ENCODE measurements at places on chromosomes 6 and 20.

DNA sequence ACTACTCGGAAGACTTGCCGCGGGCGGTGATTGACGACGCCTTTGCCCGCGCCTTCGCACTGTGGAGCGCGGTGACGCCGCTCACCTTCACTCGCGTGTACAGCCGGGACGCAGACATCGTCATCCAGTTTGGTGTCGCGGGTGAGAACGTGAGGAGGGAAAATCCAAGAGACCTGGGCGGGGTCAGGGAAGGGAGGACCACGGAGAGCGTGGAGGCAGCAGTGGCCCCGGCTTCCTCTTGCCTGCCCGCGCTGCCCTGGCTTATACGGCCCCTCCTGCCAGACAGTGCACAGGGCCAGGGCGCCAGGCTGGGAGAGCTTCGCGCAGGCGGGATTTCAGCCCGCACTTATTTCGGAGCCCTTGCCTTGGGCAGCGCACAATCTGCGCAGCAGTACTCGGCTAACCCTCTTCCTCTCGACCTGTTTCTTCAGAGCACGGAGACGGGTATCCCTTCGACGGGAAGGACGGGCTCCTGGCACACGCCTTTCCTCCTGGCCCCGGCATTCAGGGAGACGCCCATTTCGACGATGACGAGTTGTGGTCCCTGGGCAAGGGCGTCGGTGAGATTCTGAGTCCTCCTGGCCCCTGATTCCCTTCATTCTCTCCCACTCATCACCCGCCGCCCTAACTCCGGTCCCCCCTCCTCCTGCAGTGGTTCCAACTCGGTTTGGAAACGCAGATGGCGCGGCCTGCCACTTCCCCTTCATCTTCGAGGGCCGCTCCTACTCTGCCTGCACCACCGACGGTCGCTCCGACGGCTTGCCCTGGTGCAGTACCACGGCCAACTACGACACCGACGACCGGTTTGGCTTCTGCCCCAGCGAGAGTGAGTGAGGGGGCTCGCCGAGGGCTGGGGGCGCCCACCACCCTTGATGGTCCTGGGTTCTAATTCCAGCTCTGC lies 2.0 kb downstream of the MMP9 start:
- peak; percentile 48 for DNase-seq

DNA sequence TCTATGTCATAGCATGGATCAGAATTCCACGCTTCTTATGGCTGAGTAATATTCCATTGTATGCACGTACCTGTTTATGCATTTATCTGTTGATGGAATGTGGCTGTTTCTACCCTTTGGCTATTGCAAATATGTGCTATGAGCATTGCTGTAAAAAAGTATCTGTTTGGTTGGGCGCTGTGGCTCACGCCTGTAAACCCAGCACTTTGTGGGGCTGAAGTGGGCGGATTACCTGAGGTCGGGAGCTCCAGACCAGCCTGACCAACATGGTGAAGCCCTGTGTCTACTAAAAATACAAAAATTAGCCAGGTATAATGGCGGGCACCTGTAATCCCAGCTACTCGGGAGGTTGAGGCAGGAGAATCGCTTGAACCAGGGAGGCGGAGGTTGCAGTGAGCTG lies 182.4 kb downstream of the BCAS1 start:
- DNase-seq, result no peak

DNA sequence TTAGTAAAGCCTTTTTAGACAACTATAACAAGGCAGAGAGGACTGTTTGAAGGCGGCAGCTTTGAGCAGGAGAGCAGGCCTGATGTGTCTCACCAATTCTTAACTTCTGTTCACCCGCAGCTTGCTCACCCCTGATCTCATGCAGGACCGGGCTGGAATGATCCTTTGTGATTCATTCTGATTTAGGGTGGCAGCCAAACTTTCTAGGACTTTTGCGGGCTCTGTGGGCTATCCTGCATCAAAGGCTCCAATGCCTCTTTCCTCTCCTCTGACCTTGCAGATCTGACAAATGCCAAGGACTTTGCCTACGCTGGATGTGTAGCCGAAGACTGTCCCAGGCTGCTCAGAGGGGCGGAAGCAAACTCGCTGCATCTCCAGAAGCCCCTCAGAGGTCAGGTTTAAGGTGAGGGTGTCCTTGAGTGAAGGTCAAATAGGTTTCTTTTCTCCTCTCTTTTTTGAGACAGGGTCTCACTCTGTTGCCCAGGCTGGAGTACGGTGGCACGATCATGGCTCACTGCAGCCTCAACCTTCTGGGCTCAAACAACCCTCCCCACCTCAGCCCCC lies 72.3 kb downstream of the VEGFA start:
- no peak for DNase-seq

DNA sequence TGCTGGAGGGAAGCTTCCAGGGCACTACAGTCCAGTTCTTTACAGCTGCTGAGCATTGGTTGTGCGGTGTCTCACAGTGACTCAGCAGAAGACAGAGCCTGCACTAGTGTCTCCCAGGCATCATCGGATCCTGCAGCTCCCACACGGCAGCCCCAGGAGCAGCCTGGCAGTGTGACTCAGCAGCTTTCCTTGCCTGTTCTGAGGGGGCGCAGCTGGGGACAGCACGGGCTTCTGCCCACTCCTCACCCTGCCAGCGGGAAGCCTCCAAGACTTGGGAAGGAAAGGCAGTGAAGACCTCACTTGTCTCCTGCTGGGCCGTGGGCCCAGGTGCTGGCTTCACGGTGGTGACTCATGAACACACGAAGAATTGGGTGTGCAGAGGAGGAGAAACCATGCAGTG lies 165.4 kb downstream of the SYNDIG1 start:
- DNase-seq, result no peak

GRCh38 chr6:14282854-14283505 lies 165.4 kb downstream of the CD83 start:
- no peak for DNase-seq

- DNase-seq, result no peak
These were observed 27.1 kb upstream of the HAO1 start for GRCh38 chr20:7967199-7967844.

All from stimulated activated naive CD8-positive, alpha-beta T cell treated with anti-CD3 and anti-CD28 coated beads, Interleukin-15, Interleukin-2, amounts not matched to agents 100 U/mL and 50 U/mL, for 24 hours (primary cell).